ENCODE measurements at places on chromosomes 2 and 18.

- DNase-seq, result no peak
Observed at GRCh38 chr2:98975611-98976010, 39.6 kb upstream of the CRACDL start.

- no peak for DNase-seq
Observed at GRCh38 chr2:41950666-41950960, 97.2 kb upstream of the PKDCC start.

GRCh38 chr2:218582076-218582475, 13.4 kb downstream of the CNOT9 start:
- peak; percentile 27 for DNase-seq

DNA sequence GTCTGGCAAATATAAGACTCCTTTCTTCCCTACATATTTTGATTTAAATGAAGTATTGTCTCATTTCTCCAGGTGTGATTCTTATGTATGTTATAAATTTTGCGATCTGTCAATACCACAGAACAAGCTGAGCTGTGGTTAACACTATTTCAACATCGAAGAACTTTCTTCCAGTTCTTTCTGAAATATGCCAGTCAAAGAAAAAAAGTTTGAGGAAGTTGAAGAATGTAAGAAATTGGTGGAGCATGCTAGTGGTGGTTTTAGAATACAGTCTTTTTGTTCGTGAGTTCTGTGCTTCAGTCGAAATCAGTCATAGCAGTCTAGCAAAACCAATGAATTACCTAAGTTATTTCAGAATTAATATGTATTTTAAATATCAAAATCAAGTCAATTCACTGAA, 8.6 kb upstream of the COBLL1 start:
- DNase-seq, result no peak

- DNase-seq, result no peak
Observed at GRCh38 chr2:44535376-44535775, 173.6 kb downstream of the CAMKMT start.

DNA sequence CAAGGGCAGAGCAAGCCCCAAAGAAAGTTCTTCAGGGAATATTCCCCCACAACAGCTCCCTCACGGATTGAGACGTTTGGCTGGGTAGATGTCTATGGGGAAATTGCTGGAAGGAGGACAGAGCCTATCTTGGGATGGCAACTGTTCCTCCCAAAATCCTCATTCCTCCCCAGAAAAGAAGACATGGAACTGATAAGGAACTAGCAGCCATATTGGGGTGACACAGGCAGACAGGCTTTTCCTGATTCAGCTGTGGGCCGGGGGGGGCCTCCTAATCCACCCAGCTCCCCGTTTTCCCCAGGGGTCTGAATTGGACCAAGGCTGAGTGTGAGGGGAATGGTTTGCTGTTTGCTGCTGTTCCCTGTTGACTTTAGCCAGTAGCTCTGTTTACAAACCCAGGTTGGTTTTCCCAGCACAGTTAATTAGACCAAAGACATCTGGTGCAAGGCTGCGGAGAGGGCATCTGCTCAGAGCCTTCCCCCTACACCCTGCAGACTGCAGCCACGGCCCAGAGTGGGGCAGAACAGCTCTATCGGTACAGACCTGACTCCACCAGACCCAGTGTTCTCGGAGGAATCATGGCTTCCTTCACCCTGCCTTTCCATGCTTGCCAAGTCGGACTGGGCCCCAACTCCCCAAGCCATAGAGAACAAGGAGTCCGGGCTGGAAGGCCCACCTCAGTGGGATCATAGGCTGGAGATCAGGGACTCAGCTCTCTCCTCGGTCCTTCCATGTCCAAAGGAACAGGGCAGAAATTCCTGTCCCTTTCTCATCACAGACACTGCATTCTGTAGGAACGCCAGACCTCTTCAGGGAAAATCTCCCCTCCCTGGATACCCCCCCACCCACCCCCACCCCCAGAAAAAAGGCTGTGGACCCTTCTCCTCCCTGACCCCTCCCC, 1.7 kb upstream of the PKDCC start:
- DNase-seq, result no peak

GRCh38 chr2:162282765-162283425, 35.6 kb downstream of the IFIH1 start:
- no peak for DNase-seq

- no peak for DNase-seq
Observed at GRCh38 chr2:69767034-69767433, 25.1 kb downstream of the ANXA4 start.

GRCh38 chr2:60438131-60438530, 115.3 kb downstream of the BCL11A start:
- no peak for DNase-seq

DNA sequence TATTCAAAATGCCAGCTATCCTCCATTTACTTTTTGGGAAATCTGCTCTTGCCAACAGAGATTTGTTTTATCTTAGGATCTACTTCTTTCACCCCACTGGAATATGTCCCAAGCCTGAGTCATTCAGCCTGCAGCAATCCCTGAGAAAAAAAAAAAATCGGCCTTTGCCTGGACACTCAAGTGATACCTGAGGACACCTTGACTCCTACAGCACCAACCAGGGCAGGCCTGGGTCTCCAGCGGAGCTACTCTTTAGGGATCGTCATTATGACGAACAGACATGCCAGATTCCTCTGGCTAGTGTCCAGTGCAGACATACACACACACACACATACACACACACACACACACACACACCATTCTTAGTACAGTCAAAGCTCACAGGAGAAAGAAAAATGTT, 2.2 kb upstream of the UGT1A6 start:
- DNase-seq, result no peak

- DNase-seq, result peak; percentile 68
Observed at GRCh38 chr2:75199428-75200011, at the start of gene TACR1. TACR1 (minus strand) TSS chr2:75199520; CDS start chr2:75198934, 586 bp downstream.

DNA sequence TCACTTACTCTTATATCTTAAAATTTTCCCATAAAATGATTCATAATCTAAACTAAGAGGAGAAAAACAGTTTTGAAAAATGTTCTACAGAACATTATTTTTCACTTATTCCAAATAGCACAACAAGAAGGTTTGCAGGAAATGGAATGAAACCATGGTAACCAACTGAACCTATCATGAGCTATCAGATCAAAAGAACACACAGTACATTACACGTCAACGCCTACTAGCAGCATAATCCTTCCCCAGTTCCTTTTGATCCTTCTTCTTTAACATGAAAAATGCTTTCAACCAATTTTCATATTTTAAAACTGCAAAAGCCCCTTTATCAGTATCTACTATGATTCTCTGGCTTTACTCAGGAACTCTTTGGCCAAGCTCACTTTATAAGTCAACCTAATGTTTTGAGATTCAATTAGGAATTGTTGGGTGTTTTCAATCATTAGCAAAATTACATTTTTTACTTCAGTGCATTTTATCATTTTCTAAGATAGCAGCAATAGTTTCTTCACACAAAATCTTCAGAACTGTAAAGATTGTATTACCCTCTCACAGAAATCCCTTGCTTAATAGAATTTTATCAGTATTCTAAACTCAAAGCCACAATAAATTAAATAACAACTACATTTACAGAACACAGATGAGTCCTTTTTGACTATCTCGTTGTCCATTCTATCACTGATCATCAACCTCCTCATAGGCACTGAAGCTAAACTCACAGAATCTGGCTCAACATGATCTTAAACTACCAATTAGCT, 102.5 kb downstream of the CHN1 start:
- DNase-seq, result no peak

DNA sequence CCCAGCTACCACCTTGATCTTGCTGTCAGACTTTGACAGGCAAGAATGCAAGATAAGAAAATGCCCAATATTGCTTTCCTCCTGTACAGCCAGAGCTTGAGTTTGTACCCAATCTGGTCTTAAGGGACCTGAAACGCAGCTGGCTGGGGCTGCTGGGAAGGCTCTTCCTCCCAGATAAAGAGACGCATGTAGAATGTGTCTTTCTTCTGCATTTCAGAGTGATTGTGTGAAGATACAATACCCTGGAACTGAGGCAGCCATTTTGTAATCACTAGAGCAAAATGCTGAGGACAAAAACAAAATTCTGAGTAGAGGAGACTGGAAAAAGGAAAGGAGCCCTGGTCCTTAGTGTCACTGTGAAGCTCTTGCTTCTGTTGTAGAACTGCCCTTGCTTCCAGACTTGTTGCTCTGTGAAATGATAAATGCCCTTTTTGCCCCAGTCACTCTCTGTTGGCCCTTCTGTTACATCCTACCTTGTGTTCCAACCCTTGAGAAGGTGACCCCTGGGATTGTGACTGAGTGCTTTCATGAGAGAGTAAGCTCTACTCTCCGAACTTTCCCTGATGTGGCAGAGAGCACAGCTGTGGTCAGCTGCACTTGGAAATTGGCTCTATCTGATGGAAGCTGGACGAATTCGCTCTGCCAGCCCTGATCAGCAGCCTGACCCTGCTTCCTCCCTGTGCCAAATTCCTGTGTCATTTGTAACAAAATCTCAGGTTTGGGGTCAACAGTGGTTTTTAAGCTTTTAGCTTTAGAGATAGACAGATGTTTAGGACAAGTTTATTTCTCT, 137.4 kb upstream of the RBMS1 start:
- DNase-seq, result no peak

GRCh38 chr2:160194351-160194750, 5.7 kb downstream of the ITGB6 start:
- DNase-seq, result no peak

DNA sequence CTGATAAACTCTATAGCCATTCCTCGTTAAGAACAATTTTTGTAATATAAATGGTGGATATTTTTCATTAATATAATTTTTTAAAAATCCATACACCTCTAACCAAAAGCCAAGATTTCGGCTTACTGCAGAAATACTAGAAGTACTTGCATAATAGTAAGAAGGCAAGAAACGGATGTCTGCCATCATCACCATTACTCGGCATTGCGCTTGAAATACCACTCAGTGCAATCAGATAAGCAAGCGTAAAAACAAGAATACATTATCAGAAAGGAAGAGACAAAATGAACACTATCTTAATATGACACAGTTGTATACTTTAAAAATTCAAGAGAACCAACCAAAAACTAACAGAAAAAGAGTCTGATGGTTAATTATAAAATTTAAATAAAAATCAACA, 15.2 kb upstream of the BOLA3 start:
- no peak for DNase-seq

DNA sequence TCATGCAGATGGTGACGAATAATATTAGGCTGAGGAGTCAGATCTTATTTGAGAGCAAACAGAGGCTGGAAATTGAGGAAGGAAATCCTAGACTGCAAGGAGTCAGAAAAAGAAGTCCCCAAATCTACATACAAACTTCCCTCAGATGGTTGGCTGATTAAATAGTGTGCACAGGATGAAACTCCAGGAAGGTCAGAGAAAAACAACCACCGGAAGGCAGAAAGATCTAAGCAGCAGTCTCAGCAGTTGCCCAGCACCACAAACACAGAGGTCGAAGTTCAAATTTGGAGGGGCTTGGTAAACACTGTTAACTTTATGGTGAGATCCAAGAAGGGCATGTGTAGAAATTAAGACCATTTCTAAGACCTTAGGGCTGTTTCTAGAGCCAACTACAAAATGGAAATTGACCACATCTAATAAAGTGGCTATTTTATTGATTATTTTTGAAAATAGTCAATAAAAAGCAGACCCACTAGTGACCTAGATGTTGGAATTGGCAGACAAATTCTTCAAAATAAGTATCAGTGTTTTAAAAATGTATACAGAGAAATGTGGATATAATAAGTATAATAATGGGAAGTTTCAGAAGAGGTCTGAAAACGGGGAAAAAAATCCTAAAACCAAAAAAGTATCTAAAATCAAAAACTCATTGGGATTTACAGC, 134.8 kb downstream of the GALNT1 start:
- no peak for DNase-seq

GRCh38 chr2:171432206-171432968, 1.4 kb downstream of the METTL8 start:
- DNase-seq, result peak; percentile 28

- DNase-seq, result no peak
Observed at GRCh38 chr18:49473721-49474120, 13.3 kb upstream of the DYM start.

DNA sequence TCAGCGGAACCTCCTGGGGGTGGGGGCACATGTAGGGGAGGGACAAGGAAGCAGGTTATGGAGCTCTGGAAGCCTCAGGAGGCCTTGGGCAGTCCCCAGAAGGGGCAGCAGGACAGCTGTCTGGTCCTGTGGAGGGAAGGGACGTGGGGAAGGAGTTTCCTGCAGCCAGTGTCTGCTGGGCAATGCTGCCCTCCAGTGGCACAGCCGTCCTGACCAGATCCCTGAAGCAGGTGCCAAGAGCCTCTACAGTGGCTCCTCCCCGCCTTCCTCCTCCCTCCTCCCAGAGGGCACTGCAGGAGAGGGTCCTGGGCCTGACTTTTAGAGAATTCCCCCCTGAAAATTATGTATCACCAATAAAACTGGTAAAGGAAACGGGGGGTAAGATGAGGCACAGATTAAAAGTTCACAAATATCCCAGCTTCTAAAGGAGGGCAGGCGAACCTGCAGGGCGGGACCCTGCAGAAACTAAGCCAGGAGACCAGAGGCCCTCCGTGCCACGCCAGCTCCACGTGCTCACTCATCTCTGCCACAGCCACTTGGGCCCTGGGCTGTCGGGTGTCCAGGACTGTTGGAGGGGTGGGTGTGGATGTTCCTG, 258.5 kb downstream of the TWIST2 start:
- peak; percentile 42 for DNase-seq

GRCh38 chr2:177264209-177264692, 276 bp downstream of the NFE2L2 start:
- no peak for DNase-seq

- peak; percentile 70 for DNase-seq
Observed at GRCh38 chr2:27977731-27978312, 87.3 kb downstream of the BABAM2 start.

DNA sequence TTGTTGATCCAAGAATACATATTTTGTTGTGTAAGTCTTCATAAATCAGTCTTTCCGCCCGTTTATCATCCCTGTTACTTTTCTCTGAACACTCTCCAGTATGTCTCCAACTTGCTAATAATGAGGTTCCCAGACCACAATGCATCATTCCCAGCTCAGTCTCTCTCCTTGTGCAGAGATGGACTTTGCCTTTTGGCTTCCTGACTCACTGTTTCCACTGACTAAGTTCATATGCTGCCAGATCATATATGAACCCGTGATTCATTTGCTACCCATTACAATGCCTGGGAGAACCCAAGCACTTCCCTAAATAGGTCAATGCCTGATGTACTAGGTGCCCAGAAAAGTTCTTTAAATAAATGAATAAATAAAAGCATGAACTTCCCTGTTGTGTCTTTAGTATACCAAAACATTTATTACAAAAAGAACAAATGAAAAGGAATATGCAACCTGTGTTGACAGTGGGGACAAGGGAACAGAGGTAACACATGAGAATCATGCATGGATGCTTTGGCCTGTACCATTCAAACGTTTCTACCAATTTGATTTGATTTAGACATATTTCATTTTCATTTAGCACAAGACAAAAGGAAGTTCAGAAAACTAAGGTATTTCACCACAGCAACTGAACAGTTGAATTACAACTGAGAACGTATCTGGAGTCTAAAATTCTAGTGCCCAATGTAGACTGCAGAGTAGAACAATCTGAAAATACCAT, 215.4 kb upstream of the HNRNPA3 start:
- DNase-seq, result peak; percentile 52

GRCh38 chr2:84482603-84483002, 23.5 kb upstream of the SUCLG1 start:
- no peak for DNase-seq

- DNase-seq, result no peak
Observed at GRCh38 chr18:49846361-49846662, 33.0 kb upstream of the ACAA2 start.

- DNase-seq, result no peak
Observed at GRCh38 chr18:36322408-36322728, 24.9 kb downstream of the FHOD3 start.
